Stimulated activated CD4-positive, alpha-beta T cell treated with anti-CD3 and anti-CD28 coated beads, Interleukin-12 subunit alpha, Interleukin-12 subunit beta, amount 100 ng/mL, for 24 hours (primary cell): ENCODE measurements at places on chromosomes 3 and 15.

- no peak for DNase-seq
These were observed 352.9 kb downstream of the PTPRG start for GRCh38 chr3:61914276-61914675.

DNA sequence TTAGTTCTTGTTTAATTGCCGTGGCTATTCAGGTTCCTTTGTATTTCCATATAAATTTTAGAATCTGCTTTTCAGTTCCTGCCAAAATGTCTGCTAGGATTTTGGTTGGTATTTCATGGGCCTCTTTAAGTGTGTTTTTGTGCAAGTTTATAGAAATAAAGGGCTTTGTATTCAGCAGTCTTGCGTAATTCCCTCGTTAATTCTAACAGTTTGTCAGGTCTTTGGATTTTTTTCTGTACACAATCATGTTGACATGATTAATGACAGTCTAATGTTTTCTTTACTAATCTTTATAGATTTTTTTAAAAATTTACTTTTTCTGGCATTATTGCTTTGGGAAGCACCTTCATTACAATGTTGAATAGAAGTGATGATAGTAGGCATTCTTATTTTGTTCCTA is 120.9 kb downstream of the NEK11 start:
- DNase-seq = no peak

DNA sequence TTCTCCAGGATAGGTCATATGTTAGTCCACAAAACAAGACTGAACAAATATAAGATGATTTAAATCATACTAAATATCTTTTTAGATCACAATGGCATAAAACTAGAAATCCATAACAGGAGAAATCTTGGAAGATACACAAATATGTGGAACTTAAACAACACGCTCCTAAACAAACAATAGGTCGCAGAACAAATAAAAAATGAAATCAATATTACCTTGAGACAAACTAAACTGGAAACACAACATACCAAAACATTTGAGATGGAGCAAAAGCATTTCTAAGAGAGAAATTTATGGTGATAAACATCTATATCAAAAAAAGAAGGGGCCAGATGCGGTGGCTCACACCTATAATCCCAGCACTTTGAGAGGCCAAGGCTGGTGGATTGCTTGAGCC is 8.3 kb upstream of the TMCO5A start:
- DNase-seq = no peak

- no peak for DNase-seq
These were observed 32.4 kb upstream of the ALCAM start for GRCh38 chr3:105334138-105334882.
